ENCODE measurements at places on chromosomes 11 and 22.

GRCh38 chr11:35227576-35228327, 88.8 kb downstream of the CD44 start:
- no peak for DNase-seq

GRCh38 chr11:5229356-5229755, 2.5 kb upstream of the HBB start:
- no peak for DNase-seq

DNA sequence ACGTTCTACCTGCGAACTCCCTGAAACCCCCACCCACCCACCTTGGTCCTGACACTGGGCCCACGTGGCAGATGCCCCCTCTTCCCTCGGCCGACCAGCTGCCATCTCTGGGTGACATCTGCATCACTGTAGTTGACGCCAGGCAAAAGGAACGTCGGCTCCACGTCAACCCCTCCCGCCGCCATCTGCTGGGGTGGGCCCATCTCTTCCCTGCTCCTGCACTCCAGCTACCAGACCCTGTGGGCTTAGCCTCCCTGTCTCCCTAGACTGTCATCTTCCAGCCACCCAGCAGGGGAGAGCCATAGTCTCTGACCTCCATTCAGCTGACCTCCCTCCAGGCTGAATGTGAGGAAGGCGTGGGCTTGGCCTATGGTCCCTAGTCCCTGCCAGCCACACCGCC, 21.4 kb downstream of the CHID1 start:
- DNase-seq = no peak

DNA sequence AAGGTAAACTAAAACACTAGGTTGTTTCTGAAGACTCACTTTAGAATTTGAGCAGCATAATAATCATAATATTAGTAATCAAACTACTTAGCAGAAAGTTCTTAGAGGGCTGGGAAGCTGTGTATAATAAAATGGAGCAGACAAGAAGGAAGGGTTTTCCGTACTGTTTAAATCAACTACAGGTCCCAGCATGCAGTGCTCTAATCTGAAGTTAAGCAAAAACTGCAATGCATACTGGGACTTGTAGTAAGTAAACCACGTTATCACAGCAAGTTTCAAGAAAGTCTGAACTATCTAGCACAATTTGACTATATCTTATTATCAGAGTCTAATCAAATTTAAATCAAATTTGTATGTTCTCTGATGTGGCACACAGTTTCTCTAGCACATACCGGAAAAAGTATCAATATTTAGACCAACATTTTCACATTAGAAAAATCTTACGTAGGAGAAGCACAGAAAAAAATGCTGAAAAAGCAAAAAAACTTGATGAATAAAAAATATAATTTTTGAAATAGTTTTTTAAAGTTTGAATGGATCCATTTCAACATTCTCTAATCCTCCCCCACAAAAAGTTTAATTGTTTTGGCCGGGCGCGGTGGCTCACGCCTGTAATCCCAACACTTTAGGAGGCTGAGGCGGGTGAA, 8.2 kb downstream of the PHF21A start:
- no peak for DNase-seq

GRCh38 chr11:63520606-63521170, 14.8 kb downstream of the LGALS12 start:
- DNase-seq = no peak

DNA sequence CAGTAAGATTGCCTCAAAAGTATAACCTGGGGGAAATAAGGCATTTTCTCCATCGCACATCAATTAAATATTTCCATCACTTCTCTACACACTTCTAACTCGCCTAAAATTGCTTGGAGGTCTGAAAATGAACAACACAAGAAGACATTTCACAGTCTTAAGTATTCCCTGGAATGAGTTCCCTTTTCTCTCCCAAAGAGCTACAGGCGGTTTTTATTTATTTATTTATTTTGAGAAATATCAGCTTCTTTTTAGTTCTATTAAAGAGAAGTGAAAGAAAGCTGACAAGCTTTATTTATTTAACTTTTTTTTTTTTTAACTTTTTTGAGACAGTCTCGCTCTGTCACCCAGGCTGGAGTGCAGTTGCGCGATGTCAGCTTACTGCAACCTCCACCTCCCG, 11.5 kb upstream of the PARVB start:
- DNase-seq = no peak
